ENCODE measurements at places on chromosomes 6 and 20. TPM values are rescaled to one million over a fixed set of nuclear protein-coding genes. Genes with fewer than 3 reads are reported as not detected.

GRCh38 chr20:32979201-32979998, 24.8 kb downstream of the SUN5 start:
- no peak for DNase-seq

DNA sequence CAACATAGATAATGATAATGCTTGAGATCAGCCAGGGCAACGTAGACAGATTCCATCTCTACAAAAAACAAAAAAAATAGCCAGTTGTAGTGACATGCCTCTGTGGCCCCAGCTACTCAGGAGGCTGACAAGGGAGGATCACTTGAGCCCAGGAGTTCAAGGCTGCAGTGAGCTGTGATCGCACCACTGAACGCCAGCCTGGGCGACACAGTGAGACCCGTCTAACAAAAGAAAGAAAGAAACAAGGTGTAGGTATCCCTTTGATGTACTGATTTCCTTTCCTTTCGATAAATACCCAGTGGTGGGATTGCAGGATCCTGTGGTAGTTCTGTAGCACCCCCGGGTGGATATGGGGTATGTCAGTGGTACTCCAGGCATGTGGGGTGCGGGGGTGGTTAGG, 48.2 kb upstream of the ADTRP start:
- DNase-seq: no peak

GRCh38 chr20:22071841-22072240, 366.4 kb downstream of the PAX1 start:
- DNase-seq: no peak

DNA sequence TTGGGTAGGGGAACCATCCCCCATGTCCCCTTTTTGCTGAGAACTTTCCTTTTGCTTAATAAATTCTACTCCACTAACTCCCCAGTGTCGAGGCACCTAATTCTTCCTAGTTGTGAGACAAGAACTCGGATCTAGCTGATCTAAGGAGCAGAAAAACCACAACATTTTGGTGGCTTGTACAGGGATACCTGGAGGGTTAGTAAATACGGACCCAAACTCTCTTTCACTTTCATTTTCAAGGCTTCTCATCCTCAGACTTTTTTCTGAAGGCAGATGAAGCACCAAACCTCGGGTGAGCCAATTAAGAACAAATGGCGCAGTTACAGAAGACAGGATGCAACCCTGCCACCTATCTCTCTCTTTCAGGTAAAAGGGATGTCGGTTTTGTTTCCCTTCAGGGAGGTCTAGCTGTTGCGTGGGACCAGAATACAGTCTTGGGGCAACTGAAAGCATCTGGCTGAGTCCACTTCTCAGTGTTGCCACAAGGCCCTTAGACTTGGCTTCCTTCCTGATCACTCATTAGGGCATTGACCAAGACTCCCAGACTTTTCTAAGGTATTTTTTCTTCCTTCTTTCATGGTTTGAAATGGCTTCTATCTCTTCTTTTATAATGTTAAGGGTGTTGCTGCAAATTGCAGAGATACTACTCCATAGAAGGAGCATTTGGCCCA, 11.1 kb upstream of the HTR1B start:
- DNase-seq: no peak

GRCh38 chr6:87723170-87724078, 21.4 kb upstream of the AKIRIN2 start:
- peak; percentile 94 for DNase-seq

DNA sequence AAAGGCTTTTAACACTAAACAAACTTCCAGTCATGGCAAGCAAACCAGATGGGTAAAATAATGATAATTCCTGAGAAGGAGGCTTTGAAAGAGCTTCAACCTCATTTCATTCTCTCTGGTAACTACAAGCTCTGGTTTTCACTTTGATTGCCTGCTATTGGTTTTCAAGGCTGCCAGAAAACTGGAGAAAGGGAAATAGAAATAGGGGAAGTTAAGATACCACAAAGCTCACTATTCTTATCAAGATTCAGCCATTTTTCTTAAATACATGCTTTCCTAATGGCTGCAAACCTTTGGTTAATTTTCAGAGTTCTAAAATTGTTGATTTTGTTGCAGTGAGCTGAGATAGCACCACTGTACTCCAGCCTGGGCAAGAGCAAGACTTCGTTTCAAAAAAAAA, 42.5 kb upstream of the NELFCD start:
- no peak for DNase-seq

- DNase-seq: no peak
These were observed 95.6 kb downstream of the RAMACL start for GRCh38 chr6:166490671-166491500.

DNA sequence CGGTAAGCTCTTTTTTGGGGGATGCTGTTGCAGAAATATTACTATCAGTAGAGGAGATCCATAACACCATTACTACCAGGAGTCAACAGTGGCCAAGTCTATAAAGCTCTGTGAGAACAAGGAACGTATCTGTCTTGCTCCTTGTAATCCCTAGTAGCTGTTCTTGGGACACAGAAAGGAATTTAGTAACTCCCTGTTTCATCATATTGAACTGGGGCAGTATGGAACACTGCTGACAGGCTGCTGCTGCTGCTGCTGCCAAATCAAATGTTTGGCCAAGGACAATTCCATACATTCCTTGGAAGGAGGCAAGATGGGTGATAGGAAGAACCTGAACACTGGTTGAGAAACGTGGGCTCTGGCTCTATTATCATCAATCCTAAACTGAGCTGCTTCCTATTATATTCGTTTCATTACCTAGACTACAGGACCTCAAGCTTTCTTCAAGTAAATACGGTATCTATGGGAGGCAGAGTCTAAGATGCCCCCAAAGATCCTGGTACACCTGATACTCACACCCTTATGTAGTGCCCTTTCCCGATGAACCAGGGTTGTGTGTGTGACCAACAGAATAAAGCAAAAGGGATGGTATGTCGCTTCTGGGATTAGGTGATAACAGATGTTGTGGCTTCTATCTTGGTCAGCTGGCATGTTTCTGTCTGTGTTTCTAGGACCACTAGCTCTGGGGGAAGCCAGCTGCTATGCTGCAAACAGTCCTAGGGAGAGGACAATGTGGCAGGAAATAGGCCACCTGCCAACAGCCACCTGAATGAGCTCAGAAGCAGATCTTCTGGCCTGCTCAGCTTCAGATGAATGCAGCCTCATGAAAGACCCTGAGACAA, 39.5 kb downstream of the ELOVL5 start:
- DNase-seq: no peak

The NHLRC1 gene
- 0.40 TPM for total RNA-seq
